NB4 (cell line): ENCODE measurements at places on chromosomes 6 and 20.
A peak's percentile ranks its signal among the peaks of the same experiment; 100 is the strongest.

- peak; percentile 32 for DNase-seq
These were observed 101.7 kb downstream of the OPRM1 start for GRCh38 chr6:154140743-154141142.

GRCh38 chr6:134898575-134898974 lies 51.3 kb downstream of the ALDH8A1 start:
- no peak for DNase-seq

GRCh38 chr20:53576195-53576580 lies 17.5 kb downstream of the ZNF217 start:
- DNase-seq, result no peak

GRCh38 chr20:11144114-11144950 lies 470.5 kb upstream of the JAG1 start:
- no peak for DNase-seq

DNA sequence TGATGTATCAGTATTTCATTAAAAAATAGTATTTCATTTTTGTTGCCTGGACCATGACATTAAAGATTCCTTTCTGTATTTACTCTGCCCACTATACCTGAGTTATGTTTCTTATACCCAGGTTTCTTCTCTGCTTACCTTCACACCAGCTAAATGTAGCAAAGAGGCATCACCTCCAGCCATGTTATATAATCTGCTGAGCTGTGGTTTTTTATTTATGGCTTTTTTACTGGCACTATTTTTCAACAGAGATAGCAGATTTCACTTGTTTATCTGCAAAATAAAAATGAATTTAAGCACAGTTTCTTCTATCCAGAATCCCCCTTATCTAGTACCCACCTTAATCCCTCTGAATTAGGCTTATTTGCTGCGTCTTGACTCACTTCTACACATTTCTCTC lies 979.0 kb upstream of the MAN1A1 start:
- no peak for DNase-seq

DNA sequence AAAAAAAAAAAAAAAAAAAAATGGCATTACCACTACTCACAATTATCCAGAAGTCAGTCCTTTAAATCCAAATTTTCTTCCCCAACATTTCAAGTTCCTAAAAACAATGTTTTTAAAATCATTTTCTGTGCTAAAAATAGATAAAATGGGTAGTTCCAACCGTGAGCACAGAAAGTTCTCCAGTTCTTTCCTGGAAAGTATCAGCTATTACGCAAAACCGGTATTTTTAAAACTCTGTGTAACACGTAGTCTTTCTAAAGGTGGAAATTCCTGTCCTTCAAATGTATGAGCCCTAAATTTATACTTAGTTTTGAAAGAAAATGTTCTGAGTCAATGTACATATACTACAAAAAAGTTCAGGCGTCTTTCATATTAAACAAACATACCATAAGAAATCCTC lies 83.5 kb upstream of the SCAF8 start:
- DNase-seq, result no peak

DNA sequence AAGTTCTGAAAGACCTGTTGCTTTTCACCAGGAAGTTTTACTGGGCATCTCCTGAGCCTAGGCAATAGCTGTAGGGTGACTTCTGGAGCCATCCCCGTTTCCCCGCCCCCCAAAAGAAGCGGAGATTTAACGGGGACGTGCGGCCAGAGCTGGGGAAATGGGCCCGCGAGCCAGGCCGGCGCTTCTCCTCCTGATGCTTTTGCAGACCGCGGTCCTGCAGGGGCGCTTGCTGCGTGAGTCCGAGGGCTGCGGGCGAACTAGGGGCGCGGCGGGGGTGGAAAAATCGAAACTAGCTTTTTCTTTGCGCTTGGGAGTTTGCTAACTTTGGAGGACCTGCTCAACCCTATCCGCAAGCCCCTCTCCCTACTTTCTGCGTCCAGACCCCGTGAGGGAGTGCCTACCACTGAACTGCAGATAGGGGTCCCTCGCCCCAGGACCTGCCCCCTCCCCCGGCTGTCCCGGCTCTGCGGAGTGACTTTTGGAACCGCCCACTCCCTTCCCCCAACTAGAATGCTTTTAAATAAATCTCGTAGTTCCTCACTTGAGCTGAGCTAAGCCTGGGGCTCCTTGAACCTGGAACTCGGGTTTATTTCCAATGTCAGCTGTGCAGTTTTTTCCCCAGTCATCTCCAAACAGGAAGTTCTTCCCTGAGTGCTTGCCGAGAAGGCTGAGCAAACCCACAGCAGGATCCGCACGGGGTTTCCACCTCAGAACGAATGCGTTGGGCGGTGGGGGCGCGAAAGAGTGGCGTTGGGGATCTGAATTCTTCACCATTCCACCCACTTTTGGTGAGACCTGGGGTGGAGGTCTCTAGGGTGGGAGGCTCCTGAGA lies at the start of gene HFE:
TSS of gene HFE (plus strand) at position 146 of the 832 bp plus-strand sequence. CDS start at position 158, 12 bp downstream.
- peak; percentile 53 for DNase-seq

- DNase-seq, result no peak
These were observed 98.8 kb upstream of the HDGFL1 start for GRCh38 chr6:22470454-22471131.

GRCh38 chr6:40160826-40161225 lies 226.6 kb upstream of the MOCS1 start:
- no peak for DNase-seq

- DNase-seq, result peak; percentile 15
These were observed 82.7 kb downstream of the TIAM2 start for GRCh38 chr6:155077784-155078183.

DNA sequence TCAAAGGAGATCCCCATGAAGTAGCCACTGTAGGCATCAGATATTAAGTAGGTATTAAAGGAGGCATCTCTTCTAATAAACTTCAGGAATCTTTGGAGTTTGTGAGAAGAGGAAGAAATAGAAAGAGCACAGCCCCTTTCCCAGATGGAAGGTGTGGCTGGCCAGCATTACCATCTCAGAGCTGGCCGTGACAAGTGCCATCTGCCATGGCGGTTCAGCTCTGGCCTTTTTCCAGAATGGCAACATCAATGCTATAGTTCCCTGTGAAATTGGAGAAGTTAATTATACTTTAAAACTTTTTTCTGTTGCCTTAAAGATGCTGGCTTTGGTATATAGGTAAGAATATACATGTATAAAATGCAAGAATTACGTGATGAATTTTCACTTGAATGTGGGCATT lies 51.9 kb upstream of the MCUR1 start:
- DNase-seq, result no peak

DNA sequence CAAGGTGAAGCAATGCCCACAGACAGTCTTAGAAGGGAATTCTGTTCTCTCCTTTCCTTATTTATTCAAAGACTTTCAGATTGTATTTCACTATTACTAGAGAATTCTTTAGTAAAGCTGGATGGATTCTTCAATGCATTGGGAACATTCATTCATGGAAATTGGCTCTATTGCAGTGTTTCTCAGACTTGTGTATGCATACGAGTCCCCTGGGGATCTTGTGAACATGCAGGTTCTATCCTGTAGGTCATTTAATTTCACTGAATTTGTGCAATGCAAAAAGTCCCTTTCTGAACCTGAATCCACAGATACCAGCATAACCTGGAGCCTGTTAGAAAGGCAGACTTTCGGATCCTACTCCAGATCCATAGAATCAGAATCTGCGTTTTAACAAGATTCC lies 160.9 kb upstream of the AHI1 start:
- DNase-seq, result no peak

DNA sequence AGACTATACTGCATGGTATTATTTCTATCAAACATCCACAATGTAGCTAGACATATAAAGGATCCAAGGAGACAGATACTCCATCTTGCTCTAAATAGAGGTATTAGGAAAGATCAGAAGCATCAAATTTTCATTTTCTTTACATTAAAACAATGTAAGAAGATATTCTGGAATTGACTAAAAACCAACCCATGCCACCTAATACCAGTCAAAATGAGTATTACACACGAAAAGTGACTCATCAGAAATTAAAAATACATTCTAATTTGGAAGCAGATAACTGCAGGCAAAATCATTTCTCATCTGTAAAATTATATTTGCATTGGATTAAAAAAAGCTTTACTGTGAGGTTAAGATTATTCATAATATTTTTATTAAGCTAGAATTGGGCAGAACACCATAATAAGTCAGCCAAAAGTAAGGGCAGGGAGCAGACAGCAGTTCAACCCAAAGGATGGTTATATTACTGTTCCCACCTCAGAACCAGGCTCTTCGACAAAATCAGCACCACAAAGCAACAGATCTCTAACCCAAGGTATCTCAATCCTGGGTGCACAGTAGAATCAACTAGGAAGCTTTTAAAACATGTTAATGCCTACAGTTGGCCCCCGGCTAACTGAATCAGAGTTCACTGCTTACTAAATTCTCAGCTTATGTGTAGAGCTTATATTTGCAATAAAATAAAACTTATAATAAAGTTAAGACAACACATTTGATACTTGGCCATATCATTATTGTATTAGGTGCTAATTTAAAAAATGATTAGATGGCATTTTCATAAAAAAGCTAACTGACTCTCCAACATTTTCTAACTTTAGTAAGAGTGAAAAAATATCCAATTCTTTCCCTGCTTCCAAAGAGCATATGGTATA lies 35.2 kb downstream of the SAMD3 start:
- no peak for DNase-seq

DNA sequence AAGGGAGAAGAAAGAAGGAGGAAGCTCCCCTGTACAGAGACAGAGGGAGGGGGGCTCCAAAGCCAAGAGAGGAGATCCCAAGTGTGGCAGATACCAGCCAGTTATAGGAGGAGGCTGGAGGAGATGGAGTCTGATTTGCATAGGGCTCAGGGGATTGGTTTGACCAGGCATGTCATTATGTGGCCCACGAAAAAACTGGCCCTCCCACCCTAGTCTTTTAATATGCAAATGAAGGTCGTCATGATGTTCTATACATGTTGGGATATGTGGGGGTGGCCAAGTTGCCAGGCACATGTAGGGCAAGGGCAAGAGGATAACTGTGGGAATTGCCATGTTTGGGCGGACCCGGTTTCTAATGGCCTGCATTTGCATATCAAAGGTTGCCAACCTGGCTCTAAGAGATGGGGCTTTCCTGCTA lies 17.6 kb upstream of the ZFP64 start:
- DNase-seq, result no peak

DNA sequence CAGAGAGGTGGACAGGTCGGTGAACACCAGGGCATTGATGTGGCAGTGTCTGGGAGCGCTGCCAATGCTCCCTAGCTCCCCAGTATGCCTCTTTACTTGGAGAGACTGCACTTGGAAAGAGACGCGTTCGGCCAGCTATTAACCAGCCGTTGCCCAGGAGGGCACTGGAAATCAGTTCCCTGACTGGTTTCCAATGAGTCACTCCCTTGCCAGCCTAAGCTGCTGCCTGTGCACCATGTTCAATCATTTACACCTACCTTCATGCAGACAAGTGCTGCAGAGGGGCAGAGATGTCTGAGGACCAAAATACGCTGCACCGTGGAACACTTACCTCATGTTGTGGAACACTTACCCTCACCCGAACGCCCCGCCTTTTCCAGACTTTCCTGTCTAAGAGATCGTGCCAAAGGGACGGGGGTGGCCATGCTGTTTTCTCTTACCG lies 151.6 kb downstream of the SOBP start:
- DNase-seq, result no peak

GRCh38 chr20:12201289-12201991 lies 283.7 kb downstream of the BTBD3 start:
- no peak for DNase-seq

GRCh38 chr6:150747155-150747554 lies 118.3 kb upstream of the MTHFD1L start:
- no peak for DNase-seq

DNA sequence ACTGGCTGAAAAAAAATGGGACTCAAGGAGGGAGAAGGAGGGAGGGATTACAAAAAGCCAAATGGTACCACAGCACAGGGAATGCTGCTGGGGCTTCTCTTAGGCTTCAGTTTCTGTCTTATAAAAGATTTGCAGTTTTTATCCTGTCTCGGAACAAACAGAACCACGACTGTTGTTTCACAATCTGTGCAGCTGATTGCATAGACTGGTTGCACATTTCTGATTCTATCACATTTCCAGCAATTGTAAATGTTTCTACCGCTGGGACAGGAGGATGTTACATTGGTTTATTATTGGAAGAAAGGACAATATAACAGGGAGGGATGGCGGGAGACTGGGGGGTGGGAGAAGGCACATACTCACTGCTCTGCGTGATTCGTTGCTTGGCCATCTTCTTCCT lies 73.5 kb upstream of the ARID1B start:
- no peak for DNase-seq

GRCh38 chr20:3405139-3405538 lies 2.3 kb downstream of the DNAAF9 start:
- peak; percentile 32 for DNase-seq
